ENCODE measurements at places on chromosomes 6 and 20. TPM values are rescaled to one million over a fixed set of nuclear protein-coding genes. Genes with fewer than 3 reads are reported as not detected.

DNA sequence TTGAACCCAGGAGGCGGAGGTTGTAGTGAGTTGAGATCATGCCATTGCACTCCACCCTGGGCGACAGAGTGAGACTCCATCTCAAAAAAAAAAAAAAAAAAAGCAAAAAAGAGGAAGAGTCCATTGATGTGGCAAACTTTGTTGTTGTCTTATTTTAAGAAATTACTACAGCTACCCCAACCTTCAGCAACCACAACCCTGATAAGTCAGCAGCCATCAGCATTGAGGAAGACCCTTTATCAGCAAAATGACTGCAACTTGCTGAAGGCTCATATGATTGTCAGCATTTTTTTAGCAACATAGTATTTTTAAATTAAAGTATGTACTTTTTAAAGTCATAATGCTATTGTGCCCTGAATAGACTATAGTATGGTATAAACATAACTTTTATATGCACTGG lies 48.8 kb downstream of the ZFP64 start:
- no peaks in the 10 kb centered on the region for H3K36me3 ChIP-seq
- no peak overlapping the region for H3K4me3 ChIP-seq
- peaks cover 2% of the 10 kb centered on the region for H3K4me1 ChIP-seq
- no peak overlapping the region for H3K27ac ChIP-seq
- no peaks in the 10 kb centered on the region for H3K27me3 ChIP-seq

VEGFA gene
- 64.6 TPM for total RNA-seq

DNA sequence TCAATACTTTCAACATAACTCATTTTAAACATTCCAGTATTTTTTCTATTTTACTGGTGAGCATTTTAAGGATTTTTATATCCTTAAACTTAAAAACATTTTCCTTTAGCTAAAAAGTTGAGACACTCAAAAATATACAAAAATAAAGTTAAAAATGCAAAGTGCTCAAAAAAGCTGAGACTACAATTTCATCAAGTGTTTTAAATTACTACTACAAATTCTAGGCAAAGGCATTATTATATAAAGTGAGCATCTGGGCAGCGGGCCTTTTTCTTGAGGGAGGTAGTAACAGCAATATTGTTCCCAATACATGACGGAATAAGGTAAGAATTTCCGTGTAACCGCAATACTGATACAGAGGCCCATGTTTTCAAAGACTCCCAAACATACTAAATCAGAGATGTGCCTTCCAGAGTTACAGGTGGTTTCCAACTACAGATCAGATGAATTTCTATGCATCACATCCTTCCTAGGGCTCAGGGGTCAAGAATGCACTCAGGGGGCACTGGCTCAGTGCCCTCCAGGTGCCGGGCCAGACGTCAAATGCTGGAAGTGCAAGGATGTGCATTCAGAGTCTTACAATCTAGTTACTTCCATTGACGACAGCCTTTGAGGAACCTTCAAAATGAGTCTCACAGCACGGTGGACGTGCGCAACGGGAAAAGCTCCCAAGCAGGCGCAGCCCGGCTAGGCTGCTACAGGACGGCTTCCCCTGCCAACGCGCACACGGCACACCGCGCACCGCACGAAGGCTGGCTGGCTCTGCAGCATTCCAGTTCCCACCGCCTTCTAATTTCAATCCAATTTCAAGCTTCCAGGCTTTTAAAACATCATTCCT lies 1.7 kb downstream of the PHF10 start:
- peaks cover 18% of the 10 kb centered on the region for H3K36me3 ChIP-seq
- H3K27ac ChIP-seq: peak overlapping the region; percentile 94
- H3K4me3 ChIP-seq: peak overlapping the region; percentile 90
- peak; percentile 81 for DNase-seq

- H3K36me3 ChIP-seq: peaks cover 18% of the 10 kb centered on the region
- DNase-seq: no peak
- no peak overlapping the region for H3K27ac ChIP-seq
- no peak overlapping the region for H3K4me3 ChIP-seq
- no peaks in the 10 kb centered on the region for H3K27me3 ChIP-seq
Measured at GRCh38 chr6:110660066-110660655, 155.1 kb downstream of the CDK19 start.

SS18L1 gene
- total RNA-seq: 26.7 TPM
